Cardiac atrium fibroblast (primary cell): ENCODE measurements at places on chromosomes 5 and 9. TPM values are rescaled to one million over a fixed set of nuclear protein-coding genes. Genes with fewer than 3 reads are reported as not detected.

The EFNA5 gene
- total RNA-seq, result 1.6 and 2.4 TPM in 2 replicates

The UGT3A2 gene
- not detected in 2 replicates for total RNA-seq

The IL9 gene
- total RNA-seq, result not detected in 2 replicates

The OGN gene
- 0.49 and 11.4 TPM in 2 replicates for total RNA-seq

The SLC34A3 gene
- total RNA-seq, result not detected in 2 replicates

The PFN3 gene
- not detected in 2 replicates for total RNA-seq

The LRRTM2 gene
- total RNA-seq, result not detected in 2 replicates

The GFRA3 gene
- total RNA-seq, result not detected in 2 replicates

The SOHLH1 gene
- total RNA-seq, result not detected in 2 replicates

The DIRAS2 gene
- 1.1 and 3.1 TPM in 2 replicates for total RNA-seq

The AGXT2 gene
- total RNA-seq, result not detected in 2 replicates

The MOB3B gene
- total RNA-seq, result 0.16 and 0.18 TPM in 2 replicates

The RAD1 gene
- total RNA-seq, result 13.4 and 16.0 TPM in 2 replicates

The PCDHGA7 gene
- 3.6 and 5.8 TPM in 2 replicates for total RNA-seq

The SNX18 gene
- 35.4 and 46.8 TPM in 2 replicates for total RNA-seq

The TXNDC8 gene
- total RNA-seq, result not detected in 2 replicates

The PCDHA5 gene
- total RNA-seq, result not detected in 2 replicates

The PWWP2A gene
- 14.8 and 16.2 TPM in 2 replicates for total RNA-seq

The DBH gene
- not detected in 2 replicates for total RNA-seq

The LHX6 gene
- 1.8 TPM in 1 of 2 replicates, not detected in the other for total RNA-seq

The FAM163B gene
- total RNA-seq, result 4.4 and 4.5 TPM in 2 replicates

The SPINK6 gene
- not detected in 2 replicates for total RNA-seq

The PCDHGA12 gene
- total RNA-seq, result 26.7 and 27.1 TPM in 2 replicates

The FST gene
- total RNA-seq, result 77.1 and 92.4 TPM in 2 replicates

The PRELID2 gene
- total RNA-seq, result 2.9 and 11.9 TPM in 2 replicates
